ENCODE measurements at places on chromosomes 4 and X.

DNA sequence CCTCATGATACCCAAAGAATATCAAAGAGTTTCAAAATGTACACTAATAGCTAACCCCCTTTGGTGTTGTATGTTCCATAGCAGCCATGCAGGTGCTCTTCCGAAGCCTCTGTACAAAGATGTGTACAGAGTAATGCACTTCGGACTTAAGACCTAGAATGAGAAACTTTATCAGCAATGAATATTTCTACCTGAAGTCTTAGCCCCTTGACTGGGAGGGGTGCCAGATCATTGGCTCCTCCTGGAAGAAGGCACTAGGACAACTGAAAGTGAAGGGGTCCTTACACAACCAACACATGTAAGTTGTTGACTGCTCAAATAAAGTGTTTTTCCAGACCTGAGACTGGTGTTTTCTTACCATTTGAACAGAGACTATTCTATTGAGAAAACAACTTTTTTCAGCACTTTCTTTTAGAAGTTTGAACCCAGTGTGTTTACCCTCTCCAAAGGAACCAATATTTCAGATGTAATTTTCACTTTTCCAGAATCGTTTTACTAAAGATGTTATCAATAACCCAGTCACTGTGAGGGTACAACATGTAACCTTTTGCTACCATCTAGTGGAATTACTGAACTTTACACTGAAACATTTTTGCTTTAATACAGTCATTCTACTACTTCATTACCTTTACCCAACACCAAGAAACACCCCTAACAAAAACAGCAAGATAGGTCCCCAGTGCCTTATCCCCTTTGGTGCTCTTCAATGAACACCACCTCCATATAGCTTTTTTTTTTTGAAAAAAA, 33.3 kb upstream of the PRDX4 start:
- no peak for DNase-seq

DNA sequence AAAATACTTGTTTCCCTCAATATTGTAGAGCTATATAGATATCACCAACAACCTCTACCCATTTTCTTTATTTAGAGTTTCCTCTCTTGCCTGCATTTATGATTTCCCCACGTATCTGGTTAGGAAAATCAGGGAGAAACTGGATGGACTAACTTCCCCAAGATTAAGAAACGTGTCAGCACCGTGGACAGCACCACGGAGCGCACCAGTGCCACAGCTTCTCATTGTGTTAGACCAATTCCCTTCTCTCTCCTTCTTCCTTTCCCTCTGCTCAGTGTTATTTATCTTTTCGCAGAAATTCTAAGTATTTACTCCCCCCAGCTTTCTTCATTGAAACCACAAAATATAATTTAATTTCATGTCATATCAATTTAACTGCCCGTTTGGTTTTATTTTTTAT, 568.6 kb upstream of the BOD1L1 start:
- DNase-seq, result no peak

DNA sequence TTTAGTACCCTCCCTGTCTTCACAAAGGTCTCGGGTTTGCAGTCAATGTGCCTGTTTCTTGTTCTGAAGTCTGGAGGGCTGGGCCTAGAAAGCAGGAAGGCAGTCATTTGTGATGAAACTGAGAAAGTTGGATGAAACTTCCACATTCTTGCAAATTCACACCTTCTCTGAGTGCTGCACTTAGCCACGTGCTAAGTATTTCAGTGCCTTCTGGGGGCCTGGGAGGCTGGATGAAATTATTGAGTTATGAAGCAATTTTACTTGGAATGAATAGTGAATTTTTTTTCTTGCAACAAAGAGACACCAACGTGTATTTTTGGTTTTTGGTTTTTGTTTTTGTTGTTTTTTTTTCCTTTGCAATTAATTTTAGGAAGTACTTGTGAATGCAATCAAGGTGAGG, 71.2 kb downstream of the MSX1 start:
- DNase-seq, result no peak

GRCh38 chr4:154958621-154959358, 177.7 kb downstream of the RBM46 start:
- no peak for DNase-seq

DNA sequence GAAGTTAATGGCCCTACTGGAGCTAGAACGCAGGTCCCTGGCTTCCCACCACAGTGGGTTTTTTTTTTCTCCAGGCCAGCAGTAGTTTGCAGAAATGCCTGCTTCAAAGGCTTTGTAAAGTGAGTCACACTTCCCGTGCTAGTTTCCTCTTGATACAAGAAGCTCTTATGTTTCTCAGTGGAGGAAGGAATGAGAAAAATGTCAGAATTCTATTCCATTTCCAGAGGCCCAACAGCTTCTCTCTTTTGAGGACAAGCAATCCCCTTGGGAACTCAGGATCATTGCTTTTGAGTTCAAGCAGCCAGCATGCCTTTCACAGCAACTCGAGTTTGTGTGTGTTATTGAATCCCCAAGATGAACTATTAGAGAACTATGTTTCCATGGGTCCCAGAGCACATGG, 134.3 kb downstream of the GUCY2F start:
- no peak for DNase-seq

DNA sequence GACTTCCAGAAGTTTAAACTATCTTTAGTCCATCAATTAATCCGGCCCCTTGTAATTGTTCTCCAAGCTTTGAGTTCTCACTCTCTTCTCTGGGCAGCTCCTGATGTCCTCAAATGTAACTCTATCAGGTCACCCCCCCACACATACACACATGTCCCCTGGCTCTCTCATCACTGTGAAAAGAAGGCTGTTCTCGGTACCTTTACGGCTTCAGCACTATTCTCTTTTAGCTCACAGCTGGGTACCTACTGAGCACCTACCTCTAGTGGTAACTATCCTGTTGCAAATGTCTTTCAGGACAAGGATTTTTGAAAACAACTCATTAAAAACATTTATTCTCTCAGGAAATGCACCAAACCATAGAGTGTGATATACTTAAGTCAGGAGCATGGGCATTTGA, 115.4 kb downstream of the IQCM start:
- DNase-seq, result no peak

DNA sequence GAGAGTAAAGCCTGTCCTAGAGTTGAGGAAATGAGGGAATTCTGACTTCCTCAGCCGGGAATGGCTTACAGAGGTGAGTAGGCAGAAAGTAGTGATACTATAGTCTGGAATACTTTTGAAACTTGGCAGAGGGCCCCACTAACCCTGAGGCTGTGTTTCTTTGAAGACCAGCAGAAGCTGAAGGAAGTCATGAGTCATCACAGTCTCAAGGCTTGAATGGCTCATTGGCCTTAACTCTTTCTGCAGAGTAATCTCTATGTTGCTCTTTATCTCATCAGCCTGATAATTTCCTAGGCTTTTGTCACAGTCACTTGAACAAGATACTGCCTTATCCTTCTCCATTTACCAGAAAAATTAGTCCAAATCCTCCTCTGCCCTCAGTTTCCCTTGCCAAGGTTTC, 80.8 kb downstream of the ANKRD50 start:
- no peak for DNase-seq

GRCh38 chr4:155012469-155012868, 196.0 kb upstream of the NPY2R start:
- DNase-seq, result no peak

DNA sequence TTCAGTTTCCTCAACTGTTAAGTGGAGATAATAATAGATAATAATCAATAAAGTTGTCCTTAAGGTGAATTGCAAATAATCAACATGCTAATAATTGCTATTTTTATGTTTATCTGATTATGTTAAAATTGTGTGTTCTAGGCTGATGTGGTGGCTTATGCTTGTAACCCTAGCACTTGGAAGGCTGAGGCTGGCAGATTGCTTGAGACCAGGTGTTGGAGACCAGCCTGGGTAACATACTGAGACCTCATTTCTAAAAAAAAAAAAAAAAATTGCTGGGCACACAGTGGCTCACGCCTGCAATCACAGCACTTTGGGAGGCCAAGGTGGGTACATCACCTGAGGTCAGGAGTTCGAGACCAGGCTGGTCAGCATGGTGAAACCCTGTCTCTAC, 175.2 kb downstream of the GC start:
- no peak for DNase-seq

DNA sequence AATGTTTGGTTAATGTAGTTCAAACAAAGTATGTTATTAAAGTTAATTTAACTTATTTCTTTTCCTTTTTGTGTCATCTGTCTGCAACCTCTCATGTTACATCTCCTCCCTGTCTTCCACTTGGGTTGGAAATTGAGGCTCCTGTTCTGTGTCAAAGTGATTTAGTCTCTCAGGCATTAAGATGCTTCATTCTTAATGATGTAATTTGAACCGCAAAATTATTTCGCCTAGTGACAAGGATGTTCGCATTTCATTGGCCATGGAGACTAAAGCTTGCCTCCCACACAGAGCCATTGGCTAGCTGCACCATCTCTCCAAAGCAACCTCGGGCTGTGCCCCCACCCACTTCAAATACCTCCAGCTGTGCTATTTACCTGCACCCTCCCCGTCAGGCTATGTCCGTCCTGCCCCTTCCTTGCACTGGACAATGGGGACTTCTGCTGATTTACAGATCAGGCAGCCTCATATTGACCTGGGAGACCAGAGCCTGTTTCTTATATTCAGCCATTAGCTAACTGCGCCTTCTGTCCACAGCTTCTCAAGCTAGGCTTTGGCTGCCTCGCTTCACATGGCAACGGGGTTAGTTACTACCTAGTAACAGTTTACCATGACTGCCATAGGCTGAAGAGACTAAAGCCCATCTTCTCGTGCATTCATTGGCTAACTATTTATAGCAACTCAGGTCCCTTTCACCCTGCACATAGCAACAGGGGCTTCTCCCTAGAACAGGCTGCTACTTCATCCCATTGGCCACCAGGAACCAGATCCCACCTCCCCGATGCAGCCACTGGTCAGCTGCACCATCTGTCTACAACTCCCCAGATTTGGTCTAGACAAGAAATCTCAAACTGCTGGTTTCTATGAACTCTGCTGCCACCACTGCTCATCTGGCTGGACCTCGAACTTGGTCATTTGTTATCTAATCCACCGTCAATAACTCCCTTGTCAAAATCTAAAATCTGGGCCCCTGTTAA, 8.6 kb upstream of the ZNF157 start:
- DNase-seq, result no peak

DNA sequence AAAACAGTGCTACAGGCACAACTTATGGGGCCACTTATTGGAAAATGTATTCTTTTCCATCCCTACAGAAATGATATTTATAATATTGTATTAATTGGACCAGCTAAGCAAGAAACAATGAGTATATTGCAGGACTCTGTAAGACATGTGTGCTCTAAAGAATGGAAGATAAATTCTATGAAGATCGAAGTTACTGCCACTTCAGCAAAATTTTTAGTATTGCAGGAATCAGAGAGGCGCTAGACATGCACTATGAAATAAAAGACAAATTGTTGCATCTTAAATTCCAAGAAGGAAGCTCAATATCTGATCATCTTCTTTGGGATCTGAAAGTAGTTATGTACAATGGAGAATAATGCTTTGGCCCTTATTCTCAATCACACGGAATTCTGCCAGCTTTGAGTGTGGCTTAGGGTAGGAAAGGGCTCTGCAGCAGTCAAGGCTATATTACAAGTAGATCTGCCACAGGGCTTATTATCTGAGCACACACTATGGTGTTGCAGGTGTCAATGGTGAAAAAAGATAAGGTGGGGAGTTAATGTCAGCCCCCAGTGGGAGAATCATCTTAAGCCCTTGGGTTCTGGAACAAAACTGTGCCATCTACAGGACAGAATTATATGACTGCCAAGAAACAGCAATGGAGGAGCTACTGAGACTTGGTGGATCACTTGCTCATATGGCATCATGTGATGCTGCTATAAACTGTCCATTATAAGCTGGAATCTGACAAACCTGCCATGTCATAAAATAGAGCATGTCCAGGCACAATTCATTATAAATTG, 334.0 kb upstream of the NDST3 start:
- DNase-seq, result no peak

DNA sequence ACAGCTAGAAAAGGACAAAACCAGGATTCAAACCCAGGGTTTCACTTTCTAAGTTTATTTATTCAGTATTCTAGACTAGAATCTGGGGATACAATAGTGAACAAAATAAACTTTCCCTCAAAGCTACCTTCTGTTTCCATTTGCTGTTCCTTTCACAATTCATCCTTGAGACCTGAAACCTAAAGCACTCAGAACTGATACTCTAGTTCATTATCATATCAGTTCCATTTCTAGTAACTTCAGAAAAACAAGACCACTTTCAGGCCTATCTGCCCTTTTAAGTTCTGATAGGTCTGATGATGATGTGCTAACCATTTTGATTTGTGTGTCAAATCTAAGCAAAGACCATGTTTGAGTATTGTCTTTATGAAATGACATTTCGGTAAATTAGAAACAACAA, 7.8 kb upstream of the XK start:
- DNase-seq, result no peak

- no peak for DNase-seq
Measured at GRCh38 chr4:67133162-67133561, 412.1 kb downstream of the CENPC start.

GRCh38 chr4:5708449-5709206, at the start of gene EVC2:
Gene EVC2, minus strand, starts transcription at chr4:5708559. Its CDS starts 46 bp downstream, at chr4:5708513.
- DNase-seq, result no peak

- no peak for DNase-seq
Measured at GRCh38 chrX:38371641-38372040, 19.2 kb downstream of the OTC start.

DNA sequence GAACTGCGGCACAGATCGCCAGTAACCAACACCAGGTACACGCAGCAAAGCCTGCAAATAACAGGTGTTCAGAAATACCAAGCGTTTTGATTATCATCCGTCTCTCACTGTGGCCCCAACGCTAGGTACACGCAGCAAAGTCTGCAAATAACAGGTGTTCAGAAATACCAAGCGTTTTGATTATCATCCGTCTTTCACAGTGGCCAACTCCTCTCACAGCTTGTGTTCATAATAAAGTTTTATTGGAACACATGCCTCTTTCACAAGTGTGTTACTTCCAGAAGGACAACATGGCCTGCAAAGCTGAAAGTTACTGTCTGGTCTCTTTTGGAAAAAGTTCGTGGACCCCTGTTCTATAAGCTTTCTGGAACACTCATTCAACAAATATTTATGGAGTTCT, 153.1 kb downstream of the AFAP1 start:
- DNase-seq, result no peak

All from T-helper 9 cell (primary cell).